Stimulated activated CD8-positive, alpha-beta memory T cell treated with anti-CD3 and anti-CD28 coated beads, Interleukin-7, amount 100 ng/mL, for 48 hours (primary cell): ENCODE measurements at places on chromosomes 3 and 15.

DNA sequence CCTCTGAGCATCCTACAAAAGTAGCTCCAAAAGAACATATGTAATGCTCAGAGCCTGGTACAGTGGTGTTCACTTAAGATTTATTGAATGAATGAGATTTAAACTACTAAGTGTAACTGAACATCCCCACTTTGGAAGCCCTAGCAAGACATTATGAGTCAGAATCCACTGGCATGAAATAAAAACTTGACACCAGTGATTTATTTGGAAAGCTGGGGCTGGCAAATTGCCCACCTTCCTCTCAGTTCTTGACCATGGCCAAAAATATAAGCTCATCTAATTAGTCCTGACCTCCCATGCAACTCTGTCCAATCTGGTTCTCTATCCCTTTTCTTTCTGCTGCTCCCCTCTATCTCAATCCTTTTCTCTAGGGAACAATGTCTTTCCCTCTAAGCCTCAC, 418.0 kb downstream of the PLCL2 start:
- DNase-seq: no peak

DNA sequence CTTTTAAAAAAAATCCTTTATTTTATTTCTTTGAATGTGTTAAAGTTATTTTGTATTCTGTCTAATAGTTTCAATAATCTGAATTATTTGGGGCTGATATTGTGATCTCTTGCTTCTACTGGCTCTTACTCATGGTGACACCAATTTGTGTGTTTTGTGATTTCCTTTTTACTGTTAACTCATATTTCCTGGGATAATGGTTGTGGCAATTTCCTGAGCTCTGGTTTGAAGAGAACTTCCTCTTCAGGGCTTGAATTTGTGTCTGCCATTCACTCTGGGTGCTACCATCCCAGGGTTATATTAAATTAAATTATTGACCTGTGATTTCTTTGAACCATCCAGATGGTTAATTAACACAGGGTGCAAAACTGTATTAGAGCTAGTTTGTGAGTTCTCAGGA, 60.4 kb upstream of the RNF7 start:
- DNase-seq: no peak

DNA sequence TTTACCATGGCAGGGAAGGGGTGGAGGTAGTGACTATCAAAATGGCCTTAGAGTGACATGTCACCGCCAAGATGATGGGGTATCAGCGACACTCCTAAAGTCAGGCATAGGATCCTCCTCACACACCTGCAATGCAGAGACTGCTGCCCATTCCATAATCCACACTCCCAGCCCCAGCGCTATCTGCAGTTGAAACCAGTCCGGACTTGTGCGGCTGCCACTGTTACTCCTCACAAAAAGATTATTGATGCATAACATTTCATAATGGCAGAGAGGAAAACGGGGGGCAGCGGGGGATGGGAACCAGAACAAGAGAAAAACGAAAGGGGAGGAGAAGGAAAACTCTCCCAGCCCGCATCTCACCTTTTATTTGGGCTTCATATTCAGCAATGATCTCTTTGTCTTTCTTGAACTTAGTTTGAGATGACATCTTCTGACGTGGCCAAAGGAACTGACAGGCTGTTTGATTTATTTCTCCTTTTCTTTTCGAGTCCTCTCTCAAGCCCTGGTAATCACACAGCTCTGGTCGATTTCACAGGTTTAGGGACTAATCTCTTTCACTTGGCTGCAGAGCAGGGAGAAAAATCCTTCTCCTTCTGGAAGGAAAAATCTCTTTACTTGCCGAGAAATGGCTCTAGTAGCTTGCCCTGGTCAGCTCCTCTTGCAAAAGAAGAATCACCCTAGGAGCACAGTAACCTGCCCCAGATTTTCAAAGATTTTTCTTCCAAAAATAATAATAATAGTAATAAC, 749 bp downstream of the SRGAP3 start:
- DNase-seq: no peak

DNA sequence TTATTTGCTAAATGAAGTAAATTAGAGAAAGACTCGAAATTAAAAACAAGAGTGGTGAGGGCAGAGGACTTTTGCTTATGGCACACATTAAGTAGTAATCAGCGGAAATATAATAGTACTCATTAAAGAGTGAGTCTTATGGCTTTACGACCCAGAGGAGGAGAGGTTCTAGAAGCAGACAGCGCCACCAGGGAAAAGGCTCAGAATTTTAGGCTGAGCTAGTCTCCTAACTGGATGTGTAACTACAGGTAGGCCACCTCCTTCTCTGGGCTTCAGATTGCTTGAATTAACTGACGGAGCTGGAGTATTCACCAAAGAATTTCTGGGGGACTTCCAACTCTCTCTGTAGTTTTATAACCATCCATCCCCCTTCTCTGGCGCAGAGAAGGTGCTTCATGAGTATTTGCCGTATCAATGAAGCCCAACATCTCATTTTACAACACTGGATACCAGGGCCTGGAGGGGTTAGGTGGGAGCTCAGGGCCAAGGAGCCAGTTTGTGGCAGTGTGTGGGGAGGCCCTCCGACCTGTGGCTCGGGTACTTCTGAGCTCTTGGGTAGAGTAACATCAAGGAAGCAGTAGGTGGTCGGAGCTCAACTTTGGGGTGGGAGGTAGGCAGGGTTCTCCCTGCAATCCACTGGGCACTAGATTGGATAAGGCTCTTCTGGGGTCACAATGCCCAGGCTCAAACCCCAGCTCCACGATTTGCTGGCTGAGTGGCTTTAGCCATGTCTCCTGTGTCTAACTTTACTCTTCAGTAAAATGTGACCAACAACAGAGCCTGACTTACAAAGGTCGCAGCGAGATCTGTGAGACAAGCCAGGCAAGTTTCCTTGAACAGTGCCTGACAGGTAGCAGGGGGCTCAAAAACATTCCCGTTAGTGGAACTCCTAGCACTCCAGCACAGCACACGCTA, 1.1 kb downstream of the CHCHD4 start:
- DNase-seq: no peak

- DNase-seq: no peak
Measured at GRCh38 chr3:192079098-192079497, 618.1 kb downstream of the PYDC2 start.

DNA sequence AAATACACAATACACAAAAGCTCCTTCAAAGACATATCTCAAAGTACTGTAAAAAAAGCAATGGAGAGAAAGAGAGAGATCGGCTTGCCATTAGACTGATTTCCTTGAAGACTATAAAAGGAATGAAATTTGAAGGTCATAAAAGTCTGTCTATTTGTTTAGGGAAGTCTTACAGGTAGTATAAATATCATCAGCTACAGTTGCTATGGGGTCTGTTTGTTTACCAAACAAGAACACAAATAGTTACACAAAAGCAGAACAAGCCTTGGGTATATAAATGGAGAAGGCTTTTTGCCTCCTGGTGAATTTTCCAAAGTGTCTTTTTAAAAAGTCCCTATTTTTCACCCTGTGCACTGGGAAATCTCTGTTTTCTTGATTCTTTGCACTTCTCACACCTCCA, 552.3 kb downstream of the FOXP1 start:
- DNase-seq: no peak
